ENCODE measurements at places on chromosomes 16 and 17.

DNA sequence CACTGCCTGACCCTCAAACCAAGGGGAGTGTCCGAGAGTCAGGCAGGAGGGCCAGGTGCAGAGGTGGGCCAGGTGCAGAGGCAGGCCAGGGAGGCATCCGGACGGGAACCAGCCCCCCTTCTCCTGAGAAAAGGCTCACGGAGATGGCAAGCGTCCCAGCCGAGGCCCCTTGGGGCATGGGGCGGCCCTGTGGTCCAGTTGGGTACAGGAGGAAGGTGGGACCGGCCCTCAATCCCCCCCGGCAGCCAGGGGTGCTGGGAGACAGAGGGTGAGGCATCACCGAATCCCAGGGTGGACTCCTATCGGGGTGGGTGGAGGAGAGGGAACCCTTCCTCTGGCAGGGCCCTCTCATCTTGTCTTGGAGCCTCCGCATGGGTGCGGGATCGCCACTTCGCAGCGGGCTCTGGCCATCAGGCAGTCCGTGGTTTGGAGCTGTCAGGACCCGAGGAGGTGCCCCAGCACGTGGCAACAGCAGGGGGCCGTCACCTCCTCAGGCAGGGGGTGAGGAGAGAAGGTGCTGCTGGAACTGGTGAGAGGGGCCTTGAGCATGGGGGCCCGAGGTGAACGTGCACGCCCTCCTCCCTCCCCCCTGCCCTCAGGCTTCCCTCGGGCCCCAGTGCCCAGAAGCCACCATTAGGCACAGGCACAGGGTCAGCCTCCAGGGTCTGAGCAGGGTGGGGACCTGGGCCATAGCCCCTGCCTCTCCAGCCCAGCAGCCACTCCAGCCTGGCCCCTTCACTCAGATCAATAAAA, 38.7 kb upstream of the SLC38A10 start:
- DNase-seq, result no peak

DNA sequence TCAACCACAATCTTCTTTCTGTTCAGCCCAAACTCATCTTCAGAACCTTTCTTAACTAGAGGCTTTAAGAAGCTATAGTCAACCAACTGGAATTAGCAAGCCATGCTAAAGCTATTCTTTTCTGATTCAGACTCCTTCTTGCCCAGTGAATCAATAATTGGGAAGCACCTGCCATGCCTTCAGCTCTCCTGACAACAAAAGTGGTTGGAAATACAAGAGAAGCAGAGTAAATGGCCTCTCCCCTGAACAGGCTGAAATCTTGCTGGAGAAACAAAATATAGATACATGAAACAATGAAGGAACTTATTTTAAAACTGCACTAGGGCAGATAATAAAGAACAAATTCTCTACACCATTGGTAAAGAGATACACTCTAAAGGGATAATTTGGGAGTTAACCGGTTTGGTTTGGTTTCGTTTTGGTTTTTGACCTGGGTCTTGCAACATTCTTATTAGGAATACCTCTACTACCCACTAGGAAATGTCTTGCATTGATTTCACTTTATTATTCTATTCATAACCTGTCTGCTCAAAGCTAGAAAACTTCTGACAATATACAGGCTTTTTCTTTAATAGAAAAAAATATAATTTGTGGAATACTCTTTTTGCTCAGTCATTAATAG, 173.6 kb upstream of the DYNLRB2 start:
- DNase-seq, result no peak

DNA sequence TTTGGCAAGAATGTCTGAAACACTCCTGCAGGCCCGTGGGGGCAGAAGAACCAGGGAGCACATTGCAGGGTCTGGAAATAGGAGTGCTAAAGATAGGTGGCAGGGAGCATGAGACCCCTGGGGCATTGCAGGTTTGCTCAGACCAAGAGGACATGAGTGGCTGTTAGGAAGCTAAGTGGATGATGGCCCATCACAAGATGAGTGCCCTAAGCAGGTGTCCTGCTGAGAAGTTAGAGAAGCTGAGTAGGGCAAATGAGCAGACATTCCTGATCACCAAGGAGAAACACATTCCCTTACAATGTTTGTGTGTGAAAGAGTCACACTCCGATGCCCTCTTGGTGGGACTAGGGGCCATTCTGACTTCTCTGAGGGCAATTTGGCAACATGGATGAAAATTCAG, 9.9 kb downstream of the MLYCD start:
- no peak for DNase-seq

DNA sequence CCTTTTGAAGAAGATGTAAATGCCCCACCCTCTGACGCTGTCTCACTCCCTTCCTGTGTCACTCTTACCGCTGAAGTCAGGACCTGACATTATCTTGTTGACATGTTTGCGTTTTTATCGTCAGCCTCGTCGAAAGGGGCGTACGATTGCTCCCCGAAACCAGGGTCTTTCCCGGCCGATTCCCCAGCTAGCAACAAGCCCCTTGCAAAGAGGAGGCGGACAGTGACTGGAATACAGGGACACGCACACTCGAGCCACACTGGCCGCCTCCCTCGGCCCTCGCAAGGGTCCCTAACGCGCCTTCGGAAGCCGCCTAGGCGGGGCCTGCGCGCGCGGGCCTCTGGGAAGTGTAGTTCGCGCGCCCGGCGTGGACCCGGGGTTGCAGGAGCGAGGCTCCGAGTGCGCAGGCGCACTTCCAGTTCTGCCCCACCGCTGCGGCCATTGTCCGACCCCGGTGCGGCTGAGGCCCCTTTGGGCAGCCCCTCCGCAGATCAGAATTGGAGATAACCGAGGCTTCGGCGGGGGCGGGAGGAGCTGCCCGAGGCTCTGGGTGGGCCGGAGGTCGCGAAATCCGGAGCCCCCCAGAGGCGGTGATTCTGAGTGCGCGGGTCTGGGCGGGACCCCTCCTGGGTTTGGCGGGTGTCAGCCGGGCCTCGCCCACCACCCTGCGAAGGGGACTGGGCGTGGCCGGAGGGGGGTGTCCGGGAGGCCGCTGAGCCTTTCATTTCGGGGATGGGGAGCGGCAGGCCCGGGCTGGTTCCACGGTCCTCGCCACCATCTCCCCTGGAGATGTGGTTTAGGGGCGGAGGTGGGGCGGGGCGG, at the start of gene ZFP90:
TSS of gene ZFP90 (plus strand) at position 412 of the 822 bp plus-strand sequence. CDS start 502 bp downstream, outside the sequence.
- DNase-seq, result peak; percentile 59

DNA sequence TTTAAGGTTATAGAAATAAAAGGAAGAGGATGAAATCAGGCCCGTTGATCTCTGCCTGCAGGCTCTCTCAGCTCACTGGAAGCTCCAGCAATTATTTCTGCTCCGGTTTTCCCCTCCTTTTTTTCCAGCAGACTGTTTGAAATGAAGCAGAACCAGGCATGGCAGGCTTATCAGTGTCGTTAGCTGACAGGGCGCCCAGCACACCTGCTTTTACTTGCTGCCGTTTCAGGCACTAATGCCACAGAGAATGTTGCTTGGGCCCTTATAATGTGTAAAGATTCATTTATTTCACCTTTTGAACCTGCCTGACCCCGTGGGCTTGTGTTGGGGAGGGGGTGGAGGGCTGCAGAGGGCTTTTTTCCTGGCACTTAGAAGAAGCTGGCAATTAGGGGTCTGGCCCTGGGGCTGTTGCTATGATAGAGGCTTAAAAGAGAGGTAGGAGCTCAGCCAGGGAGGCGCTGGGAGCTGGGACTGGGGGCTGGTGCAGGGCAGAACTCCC, 108.1 kb downstream of the IRX3 start:
- no peak for DNase-seq

- no peak for DNase-seq
Observed at GRCh38 chr16:48409839-48410632, 24.8 kb upstream of the SIAH1 start.

GRCh38 chr17:33057564-33057963, 65.9 kb downstream of the SPACA3 start:
- DNase-seq, result no peak

GRCh38 chr16:67154578-67155294, 3.9 kb upstream of the B3GNT9 start:
- no peak for DNase-seq

GRCh38 chr17:44207319-44207718, 7.6 kb upstream of the ATXN7L3 start:
- no peak for DNase-seq

GRCh38 chr16:78444-79150, 572 bp downstream of the MPG start:
- DNase-seq, result no peak

DNA sequence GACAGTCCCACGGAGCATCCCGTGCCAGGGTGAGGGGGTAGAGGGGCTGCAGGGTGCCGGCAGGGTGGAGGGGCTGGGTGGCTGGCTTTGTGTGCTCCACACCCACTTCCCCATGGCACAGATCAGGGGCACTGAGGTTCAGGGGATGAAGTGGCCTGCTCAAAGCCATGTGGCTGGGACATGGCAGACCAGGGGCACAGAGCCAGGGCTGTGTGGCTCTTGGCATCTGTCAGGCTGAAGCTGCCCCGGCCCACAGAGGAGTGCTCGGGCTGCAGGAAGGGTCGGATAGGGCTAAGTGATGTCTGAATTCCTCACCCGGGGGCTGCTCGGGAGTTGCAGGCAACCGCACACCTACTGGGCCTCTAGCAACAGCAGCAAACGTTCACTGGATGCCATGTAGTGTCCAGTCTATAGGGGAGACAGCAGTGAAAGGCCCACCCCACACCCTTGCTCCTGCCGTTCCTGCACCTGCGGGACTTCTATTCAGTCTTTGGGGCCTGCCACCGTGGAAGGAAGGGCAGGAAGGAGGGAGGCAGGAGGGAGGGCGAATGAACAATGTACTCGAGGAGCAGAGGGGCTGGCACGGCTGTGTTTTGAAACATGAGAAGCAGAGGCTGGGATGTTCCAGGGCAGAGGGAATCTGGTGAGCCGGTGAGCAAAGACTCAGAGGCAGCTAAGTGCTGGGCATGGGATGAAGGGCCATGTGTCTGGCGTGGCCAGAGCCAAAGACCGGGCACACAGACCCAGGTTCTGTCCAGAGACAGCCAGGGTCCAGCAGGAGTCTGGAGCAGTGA, 15.1 kb downstream of the SLC5A10 start:
- no peak for DNase-seq

- DNase-seq, result no peak
Observed at GRCh38 chr16:63129411-63130125, 1093.3 kb upstream of the CDH8 start.

DNA sequence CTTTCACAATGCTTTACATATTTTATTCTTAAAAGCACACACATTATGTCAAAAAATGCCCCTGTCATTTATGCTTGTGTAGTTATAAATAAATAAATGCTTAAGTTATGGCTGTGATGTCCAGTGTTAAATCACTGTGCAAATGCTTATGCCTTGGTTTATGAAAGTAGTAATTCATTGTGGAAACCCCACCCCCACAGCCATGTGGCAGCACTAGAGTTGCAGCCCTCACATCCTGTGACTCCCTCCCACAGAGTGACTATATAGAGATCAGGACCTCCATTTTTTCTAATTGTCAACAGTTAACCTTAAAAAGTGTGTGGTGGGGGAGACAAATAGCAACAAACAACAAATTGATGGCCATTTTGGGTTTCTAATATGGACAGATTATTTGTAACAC, 2.4 kb downstream of the SKAP1 start:
- no peak for DNase-seq

GRCh38 chr17:19938736-19939135, 38.9 kb downstream of the AKAP10 start:
- no peak for DNase-seq

GRCh38 chr17:31394544-31394943, 3.1 kb downstream of the RAB11FIP4 start:
- DNase-seq, result no peak

- no peak for DNase-seq
Observed at GRCh38 chr16:24396350-24397271, 140.5 kb downstream of the CACNG3 start.

DNA sequence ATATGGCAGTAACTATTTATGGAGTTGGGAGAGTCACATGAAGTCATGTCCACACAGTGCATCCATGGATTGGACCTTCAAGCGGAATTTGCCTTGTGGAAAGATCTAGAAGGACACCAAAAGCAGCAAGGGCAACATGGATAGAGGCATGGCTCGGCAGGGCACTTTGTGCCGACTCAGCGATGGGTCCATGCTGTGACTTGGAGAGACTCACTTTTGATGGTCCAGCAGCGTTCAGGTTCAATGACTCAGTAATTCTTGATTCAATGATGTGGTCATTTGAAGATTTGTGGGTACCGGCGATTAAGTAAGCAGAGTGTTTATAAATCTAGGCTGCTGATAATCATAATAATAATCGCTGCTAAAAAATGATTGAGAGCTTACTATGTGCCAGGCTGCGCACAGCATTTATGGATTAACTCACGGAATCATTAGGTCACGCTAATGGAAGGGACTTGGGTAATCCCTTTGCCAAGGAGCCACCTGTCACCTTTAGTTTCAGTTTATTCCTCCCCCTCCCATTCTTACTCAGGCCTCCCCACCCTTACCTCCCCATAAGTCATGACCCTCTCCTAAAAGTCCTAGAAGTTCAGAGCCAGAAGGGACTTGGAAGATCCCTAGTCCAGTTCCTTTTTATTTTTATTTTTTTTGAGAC, 127.5 kb upstream of the CRHR1 start:
- no peak for DNase-seq

- DNase-seq, result no peak
Observed at GRCh38 chr16:5738586-5738985, 641.0 kb upstream of the EEF2KMT start.

DNA sequence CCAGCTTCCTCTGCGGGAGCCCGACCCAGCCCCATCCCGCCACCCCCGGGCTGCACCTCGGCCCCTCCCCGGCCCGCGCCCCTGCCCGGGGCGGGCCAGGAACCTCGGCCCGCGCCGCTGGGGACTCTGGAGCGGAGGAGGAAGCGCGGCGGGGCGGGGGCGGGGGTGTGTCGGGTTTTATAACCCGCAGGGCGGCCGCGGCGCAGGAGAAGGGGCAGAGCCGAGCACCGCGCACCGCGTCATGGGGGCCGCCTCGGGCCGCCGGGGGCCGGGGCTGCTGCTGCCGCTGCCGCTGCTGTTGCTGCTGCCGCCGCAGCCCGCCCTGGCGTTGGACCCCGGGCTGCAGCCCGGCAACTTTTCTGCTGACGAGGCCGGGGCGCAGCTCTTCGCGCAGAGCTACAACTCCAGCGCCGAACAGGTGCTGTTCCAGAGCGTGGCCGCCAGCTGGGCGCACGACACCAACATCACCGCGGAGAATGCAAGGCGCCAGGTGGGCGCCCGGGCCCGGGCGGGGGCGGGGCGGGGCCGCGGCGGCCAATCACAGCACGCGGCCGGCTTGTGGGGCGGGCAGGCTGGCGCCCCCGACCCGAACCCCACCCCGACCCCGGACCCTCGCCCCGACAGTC, at the start of gene ACE:
TSS of gene ACE (plus strand) at position 208 of the 626 bp plus-strand sequence. CDS start at position 242, 34 bp downstream.
- no peak for DNase-seq

- no peak for DNase-seq
Observed at GRCh38 chr17:47288531-47289116, 35.0 kb downstream of the ITGB3 start.

Measured in thoracic aorta (tissue), 2 donors.